ENCODE measurements at places on chromosomes 2 and 18.

- DNase-seq = no peak
These were observed 202.3 kb downstream of the SLC8A1 start for GRCh38 chr2:40249577-40249976.

DNA sequence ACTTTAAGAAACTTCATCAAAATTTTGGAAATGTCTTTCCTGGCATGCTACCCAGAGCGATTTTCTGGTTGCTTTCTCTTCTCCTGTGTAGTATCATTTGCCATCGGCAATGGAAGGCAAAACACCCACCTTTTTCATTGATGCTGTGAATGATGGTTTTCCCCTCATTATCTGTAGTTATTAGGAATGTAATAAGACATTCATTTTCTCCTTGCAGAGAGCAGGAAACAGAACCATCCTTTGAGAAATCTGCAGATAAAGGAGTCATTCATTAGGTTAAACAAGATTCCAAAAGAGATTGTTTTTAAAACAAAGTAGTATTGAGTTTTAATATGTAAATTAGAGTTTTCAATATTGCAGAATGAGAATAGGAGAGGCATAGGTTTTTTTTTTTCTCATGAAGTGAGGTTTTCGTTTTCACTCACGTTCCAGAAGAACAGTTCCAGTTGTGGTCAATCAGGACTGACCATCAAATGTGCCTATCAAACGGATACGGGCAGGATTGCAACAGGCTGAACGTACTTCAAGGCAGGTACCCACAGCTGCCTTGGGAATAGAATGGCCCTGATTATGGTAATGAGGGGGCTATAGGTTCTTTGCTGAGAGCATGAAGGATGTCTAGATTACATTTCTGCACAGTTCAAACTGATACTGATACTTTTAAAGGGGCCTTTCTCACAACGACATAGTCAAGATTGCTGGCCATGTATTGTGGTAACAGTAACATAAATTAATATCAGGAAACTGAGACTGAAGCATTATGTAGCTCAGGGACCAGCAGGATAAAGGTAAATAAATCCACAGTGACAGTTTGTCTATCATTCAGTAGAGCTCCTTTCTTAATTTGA is 49.8 kb upstream of the PLA2R1 start:
- no peak for DNase-seq

GRCh38 chr2:151770995-151771394 is 36.7 kb upstream of the NEB start:
- no peak for DNase-seq

DNA sequence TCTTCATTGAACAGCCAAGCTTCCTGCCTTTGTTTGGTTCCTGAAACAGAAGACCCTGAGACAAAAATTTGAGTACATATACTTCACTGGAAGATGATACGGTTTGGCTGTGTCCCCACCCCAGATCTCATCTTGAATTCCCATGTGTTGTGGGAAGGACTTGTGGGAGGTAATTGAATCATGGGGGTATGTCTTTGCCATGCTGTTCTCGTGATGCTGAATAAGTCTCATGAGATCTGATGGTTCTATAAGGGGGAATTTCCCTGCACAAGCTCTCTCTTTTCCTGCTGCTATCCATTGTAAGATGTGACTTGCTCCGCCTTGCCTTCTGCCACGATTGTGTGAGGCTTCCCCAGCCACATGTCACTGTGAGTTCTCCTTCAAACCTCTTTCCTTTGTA is 76.5 kb downstream of the BABAM2 start:
- DNase-seq = no peak

DNA sequence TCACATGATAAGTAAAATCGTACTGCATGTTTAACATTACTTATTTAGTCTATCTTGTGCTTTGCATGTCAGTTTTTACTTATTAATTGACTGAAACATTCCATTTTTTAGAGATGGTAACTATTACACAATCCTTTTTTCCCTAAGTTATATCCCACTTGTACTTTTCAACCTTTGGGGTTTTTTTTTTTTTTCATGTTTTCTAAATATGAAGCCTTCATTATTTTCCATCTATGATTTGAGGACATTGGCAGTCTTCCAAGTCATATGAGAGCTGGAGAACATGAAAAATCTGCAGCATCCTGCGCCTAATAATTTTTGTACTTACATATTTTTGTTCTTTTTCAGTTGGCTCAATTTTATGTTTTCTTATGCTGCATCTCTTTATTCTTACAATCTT is 113.9 kb downstream of the MYO1B start:
- peak; percentile 82 for DNase-seq
